ENCODE measurements at places on chromosomes 7 and 10.
A peak's percentile ranks its signal among the peaks of the same experiment; 100 is the strongest.

GRCh38 chr7:107884066-107884818 lies 6.7 kb upstream of the DLD start:
- no peak for DNase-seq

DNA sequence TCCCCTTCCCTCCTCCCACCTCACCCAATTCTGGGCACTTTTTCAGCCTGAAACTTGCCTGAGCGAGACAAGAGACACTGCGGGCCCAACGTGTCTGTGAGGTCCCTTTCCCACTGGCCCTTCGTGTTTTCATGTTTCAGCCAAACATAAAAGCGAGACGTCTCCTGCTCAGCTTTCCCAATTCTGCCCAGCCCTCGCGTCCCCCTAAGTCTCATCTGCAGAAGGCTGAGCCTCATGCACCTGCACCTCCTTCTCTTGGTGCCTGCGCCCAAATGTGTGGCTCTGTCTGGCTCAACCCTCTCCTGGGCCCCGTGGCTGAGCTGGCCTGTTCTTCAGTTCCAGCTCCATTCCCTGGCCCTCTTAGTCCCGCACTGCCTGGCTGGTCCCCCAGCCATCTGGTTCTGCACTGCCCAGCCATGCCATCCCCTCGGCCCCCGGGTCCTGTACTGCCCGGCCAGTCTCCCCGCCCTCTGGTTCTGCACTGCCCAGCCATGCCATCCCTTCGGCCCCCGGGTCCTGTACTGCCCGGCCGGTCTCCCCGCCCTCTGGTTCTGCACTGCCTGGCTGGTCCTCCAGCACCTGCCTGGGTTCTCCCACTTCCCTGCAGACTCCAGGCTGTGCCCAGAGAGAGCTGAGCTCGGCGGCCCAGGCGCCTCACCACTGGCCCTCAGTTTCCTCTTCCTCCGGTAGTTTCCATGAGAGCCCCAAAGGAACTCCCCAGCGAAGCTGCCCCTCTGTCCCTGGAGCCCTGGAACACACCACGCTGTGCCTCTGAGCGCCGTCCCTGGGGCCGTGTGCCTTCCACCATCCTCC lies 224.1 kb downstream of the DNAJB6 start:
- DNase-seq: no peak

GRCh38 chr7:8365499-8366110 lies 67.8 kb upstream of the NXPH1 start:
- DNase-seq: no peak

DNA sequence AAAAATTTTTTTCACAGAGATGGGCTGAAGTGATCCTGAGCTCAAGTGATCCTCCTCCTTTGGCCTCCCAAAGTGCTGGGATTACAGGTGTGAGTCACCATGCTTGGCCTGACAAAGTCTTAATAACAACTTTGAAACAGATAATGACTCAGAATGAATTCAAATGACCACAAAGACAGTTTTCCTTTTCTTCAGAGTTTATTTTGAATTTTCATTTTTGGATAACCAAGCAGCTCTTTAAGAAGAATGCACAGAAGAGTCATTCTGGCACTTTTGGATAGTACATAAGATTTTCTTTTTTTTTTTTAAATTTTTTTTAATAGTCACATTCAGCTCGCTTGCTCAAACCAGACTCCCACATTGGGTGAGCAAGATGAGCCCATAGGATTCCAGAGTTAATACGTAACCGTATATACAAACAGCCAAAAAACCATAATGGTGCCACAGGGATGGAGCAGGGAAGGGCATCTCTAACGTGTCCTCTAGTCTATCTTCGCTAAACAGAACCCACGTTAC lies 43.0 kb upstream of the NMT2 start:
- DNase-seq: no peak

- no peak for DNase-seq
Observed at GRCh38 chr10:100340948-100341847, 5.8 kb upstream of the SCD start.

DNA sequence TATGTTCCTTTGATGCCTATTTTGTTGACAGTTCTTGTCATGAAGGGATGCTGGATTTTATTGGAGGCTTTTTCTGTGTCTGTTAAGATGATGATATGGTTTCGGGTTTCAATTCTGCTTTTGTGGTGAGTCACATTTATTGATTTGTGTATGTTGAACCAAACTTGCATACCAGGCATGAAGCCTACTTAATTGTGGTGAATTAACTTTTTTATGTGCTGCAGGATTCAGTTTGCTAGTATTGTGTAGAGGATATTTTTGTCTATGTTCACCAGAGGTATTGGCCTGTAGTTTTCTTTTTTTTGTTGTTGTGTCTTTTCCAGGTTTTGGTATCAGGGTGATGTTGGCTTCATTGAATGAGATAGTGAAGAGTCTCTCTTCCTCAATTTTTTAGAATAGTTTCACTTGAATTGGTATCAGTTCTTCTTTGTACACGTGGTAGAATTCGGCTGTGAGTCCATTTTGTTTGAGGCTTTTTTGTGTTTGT lies 345.9 kb downstream of the KIF20B start:
- DNase-seq: peak; percentile 4

DNA sequence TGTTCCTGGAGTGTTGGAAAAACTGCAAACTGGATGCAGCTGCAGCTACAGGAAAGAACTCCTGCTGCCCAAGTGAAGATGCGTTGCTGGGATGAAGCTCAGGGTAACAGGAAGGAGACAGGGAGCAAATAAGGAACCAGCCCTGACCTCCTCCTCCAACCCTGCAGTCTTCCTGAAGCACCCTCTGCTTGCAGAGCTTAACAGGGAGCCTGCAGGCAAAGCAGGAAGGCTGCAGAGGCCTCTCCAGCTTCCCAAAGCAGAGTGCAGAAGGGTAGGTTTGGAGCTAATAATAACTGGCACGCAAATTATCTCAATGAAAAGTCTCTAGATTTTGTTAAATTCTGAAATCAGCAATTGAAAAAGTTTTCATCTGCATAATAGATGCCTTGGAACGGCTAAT lies 92.5 kb downstream of the SORCS1 start:
- no peak for DNase-seq

DNA sequence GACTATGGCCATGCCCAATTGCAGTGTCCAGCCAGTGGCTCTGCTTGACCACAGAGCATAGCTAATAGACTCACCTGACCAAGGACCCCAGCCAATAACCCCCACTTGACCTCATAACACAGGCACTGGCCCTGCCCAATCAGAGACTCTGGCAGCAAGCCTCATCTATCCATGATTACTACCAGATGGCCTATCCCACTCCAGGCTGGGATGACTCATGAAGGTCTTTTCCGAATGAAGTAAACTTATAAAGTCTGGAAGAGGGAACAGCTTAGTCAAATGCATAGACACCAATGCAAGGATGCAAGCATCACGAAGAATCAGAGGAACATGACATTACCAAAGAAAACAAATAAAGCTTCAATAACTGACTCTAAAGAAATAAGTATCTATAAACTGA lies 141.4 kb downstream of the TMEM168 start:
- DNase-seq: no peak

GRCh38 chr10:60853107-60853506 lies 74.8 kb downstream of the CDK1 start:
- no peak for DNase-seq

- DNase-seq: no peak
Observed at GRCh38 chr7:104486931-104487330, 158.5 kb downstream of the LHFPL3 start.

DNA sequence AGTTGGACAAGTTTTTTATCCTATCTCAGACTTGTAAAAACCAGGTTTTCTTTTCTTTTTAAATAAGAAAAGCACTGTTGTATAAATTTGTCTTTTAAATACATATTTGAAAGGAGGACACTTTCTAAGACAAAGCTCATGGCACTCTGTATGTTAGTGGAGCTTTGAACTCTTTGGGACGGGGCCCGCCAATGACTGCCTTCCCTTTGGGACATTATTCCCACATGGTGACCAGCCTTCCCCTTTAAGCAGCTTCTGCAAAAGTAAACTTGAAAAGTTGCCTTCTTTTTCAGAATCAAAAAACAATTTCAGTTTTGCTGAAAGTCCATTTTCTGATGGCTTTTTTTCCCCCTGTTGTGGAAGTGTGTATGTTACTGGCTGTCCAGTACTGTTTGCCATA lies 1.8 kb downstream of the CUX1 start:
- no peak for DNase-seq

- DNase-seq: no peak
Observed at GRCh38 chr10:24873281-24873683, 79.1 kb downstream of the PRTFDC1 start.

DNA sequence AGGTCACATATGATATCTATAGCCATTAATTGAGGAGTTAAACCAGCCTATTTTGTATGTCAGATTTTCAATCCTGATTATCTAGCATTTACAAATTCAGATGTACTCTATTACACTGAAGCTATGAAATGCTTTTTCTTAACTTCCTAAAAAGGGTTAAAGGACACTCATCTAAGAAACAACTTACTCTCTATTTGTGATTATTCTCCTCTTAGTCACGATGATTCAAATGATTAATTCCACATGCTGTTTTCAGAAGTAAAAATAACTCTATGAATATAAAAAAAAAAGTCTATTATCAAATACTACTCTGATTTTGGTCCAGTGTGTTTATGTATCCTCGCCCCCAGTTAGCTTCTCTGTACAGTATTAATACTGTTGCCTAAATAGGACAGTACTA lies 1199.9 kb downstream of the GATA3 start:
- no peak for DNase-seq

DNA sequence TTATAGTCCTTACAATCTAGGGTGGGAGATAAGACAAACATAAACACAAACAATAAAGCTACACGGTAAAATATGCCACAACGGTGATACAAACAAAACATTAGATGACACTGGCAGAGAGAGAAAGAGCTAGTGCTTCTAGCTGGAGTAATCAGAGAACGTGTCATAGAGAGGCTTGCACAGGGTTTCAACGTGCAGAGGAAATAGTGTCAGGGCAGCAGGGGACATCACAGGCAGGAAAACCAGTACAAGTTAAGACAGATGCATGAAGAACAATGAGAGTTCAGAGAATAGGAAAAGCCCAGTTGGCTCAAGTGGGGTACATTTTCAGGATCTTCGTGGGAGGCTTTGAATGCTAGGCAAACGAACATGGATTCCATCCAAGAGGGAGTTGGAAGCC lies 91.4 kb downstream of the ZNF438 start:
- DNase-seq: no peak

- peak; percentile 7 for DNase-seq
Observed at GRCh38 chr10:61000769-61001730, 57.1 kb upstream of the RHOBTB1 start.

- DNase-seq: peak; percentile 77
Observed at GRCh38 chr7:140375892-140376730, 22.2 kb downstream of the SLC37A3 start.

DNA sequence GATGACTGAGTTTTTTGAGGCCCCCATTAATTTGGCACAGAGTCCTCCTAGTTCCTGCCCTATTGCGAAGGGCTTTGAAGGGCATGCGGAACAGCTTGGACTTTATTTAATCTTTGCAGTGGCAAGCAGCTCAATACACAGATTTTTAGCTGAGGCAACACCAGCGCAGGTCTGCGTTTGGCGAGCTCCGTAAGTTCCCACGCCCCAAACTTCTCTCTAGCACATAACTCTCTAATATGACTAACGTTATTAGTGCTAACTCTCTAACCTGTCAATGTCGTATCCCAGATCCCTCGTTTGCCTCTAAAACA lies 366 bp upstream of the TAF3 start:
- DNase-seq: no peak

GRCh38 chr7:458511-459245 lies 61.0 kb downstream of the PDGFA start:
- no peak for DNase-seq

DNA sequence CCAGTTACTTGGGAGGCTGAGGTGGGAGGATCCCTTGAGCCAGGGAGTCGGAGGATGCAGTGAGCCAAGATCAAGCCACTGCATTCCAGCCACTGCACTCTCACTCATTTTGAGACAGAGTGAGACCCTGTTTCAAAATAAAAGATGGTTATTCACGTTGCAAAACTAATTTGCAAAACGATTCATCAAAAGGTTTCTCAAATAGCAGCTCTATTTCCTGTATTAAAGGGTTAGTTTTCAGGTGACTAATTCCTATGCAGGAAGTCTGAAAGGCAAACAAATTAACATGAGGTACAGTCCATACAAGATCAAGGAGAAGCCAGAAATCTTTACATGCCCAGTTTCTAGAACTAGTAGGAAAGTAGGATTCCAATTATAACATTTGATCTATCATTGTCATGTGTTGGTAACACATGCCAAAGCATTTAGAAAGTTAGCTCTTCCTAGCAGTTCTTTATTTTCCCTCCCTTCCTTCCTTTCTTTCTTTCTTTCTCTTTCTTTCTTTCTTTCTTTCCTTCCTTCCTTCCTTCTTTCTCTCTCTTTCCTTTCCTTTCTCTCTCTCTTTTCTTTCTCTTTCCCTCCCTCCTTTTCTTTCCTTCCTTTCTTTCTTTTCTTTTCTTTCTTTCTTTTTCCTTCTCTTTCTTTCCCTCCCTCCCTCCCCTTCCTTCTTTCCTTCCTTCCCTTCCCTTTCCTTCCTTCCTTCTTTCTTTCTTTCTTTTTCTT lies 49.3 kb downstream of the DENND2A start:
- DNase-seq: no peak

DNA sequence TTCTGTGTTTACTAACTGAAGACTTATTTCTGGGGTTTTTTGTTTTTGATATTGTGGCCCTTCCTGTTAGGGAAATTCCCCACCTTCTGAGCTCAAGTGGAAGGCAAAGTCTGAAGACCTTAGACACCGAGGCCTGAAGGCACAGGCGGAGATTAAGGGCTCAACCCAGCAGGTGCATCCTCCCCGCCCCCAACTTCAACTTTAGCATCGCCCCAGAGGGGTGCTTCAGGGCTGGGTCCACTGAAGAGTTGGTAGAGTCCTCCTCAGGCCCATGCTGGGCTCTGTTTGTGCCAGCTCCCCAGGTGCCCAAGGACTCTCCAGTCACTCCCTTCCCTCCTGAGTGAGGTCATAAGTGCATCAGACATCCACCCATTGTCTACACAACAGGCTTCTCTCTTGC lies 9.4 kb upstream of the PPIA start:
- DNase-seq: no peak

DNA sequence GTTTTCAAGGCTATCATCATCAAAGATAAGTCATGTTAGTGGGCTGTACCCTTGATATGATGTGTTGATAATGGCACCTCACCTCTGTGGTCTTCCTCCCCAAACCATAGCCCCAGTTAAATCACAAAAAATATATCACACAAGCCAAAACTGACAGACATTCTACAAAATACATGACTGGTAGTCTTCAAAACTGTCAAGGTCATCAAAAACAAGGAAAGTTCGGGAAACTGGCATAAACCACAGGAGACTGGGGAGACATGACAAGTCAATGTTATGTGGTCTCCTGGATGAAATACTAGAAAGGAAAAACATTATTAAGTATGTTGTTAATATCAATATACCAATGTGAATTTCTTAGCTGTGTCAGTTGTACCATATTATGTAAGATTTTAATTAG lies 279.5 kb upstream of the FZD1 start:
- DNase-seq: no peak

- DNase-seq: no peak
Observed at GRCh38 chr10:100315615-100316014, 14.4 kb downstream of the PKD2L1 start.

Measured in activated CD4-positive, alpha-beta T cell treated with anti-CD3 and anti-CD28 coated beads, Interleukin-2, Interleukin-6, amounts not matched to agents 100 ng/mL and 50 ng/mL, durations not matched to agents 16 hours and 8 hours (primary cell).